Activated CD4-positive, alpha-beta T cell treated with anti-CD3 and anti-CD28 coated beads for 24 hours (primary cell): ENCODE measurements at places on chromosomes 5 and 9.

DNA sequence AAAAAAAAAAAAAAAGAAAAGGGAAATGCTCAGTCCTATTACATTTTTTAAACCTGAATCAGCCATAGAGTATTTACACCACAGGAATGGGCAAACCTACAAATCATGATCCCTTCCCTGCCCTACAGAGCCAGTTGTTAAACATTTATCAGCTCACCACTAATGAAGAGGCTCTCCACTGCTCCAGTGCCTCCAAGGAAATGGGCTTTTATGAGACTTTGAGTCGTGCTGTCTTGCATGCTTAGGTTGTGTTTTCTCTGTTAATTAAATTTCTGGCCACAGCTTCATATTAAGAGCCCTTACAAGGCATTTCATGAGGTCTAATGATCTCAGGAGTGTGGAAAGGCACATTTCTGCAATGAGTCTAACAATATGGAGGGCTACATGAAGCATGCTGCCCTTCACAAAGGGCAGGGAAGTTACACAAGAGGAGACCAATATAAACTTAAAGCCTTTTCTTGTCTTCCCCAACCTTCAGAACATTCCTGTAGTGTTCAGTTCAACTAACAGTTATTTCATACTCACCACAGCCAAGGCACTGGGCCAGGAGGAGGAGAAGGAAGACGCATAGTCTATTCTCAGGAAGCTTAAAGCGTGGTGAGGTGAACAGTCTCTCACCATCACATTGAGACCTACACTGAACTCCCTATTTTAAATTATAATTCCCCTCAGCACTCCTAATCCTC is 140.1 kb upstream of the ABCA1 start:
- DNase-seq, result no peak

GRCh38 chr9:75238311-75238976 is 150.1 kb downstream of the OSTF1 start:
- DNase-seq, result peak; percentile 14

GRCh38 chr5:74072646-74073045 is 446.6 kb downstream of the ARHGEF28 start:
- DNase-seq, result no peak

GRCh38 chr9:83933790-83934189 is 12.6 kb upstream of the KIF27 start:
- DNase-seq, result no peak

GRCh38 chr5:37668524-37669047 is 171.3 kb downstream of the GDNF start:
- DNase-seq, result no peak

DNA sequence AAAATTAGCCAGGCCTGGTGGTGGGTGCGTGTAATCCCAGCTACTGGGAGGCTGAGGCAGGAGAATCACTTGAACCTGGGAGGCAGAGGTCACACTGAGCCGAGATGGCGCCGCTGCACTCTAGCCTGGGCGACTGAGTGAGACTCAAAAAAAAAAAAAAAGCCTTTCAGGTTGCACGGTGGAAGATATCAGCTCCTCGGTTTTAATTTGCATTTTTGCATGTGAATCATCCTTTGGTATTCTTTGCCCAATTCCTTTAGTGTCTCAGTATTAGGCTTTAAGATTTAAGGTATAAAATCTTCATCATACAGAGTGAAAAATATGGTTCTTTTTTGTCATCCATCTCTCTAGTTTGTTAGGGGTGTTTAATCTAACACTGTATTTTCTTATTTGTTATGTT is 173.6 kb upstream of the S1PR3 start:
- no peak for DNase-seq

GRCh38 chr9:130239363-130239695 is 26.2 kb upstream of the HMCN2 start:
- DNase-seq, result no peak

GRCh38 chr9:137053944-137054931 is at the start of gene ENTPD2:
TSS of gene ENTPD2 (minus strand) at chr9:137054061. CDS start at chr9:137053997, 64 bp downstream.
- no peak for DNase-seq

- DNase-seq, result no peak
Measured at GRCh38 chr5:126816649-126817048, 39.7 kb downstream of the LMNB1 start.

DNA sequence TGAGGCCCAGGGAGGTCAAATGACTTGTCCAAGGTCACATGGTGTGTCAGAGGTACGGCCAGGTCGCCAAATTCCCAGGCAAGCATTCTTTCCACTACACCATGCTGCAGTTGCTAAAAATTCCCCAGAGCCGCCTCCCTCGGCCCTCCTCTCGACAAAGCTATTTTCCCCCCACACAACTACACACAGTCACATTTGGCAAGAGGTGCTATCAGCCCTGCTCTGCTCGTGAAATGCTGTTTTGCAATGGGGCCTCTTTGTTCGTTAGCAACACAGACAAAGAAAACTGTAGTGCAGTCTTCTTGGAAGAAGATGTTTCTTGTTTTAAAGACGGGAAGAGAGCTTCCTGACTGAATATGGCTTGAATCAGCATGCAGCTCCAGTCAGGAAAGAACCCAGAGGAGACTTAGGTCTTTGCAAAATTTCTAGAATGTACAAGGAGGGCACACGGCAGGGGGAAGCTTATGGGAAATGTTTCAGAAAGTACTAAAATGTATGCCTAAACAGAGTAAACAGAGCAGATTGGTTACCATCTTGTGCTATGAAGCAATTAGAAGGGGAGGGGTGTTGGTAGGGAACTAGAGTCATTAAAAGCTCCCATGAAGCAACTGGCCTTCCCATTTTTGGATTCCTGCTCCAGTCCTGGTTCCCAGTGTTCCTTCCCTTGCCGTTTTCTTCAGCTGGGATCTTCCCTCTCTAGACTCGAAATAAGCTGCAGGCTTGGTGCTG is 14.2 kb downstream of the SLIT3 start:
- DNase-seq, result no peak
